ENCODE measurements at places on chromosomes 1 and 21.

DNA sequence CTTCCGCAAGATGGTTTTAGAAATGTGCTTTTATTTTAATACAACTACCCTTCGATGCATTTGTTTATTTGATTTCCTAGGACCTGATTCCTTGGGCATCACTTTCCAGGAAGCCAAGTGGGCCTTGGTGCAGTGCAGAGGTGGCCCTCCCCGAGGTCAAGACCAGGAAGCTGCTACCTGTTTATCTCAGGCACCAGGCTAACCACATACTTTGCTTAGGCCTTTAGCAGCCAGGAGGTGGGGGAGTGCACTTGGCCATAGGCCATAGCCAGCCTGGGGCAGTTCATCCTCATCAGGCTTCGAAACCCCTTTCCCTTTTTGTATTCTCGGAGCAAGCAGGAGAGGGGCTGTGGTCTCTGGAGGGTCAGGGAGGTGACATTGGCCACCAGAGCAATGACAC is 45.4 kb downstream of the SMYD2 start:
- no peak for DNase-seq

DNA sequence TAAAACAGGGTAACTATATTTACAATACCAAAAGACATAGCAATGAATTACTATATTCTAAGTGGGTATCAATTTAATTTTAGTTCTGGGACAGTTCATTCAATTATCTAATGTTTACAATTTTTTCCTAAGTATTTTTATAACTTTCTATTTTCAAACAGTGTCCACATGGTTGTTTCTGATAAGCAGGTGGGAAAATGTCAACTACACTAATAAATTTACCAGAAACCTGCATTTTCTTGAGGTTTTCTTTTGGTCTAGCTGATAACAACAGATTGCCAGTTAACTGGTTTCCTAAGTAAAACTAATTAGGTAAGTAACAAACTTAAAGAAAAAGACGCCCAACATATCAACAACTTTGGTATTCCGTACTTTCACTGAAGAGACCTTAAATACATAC is 84.9 kb upstream of the GFI1 start:
- DNase-seq, result no peak

- DNase-seq, result no peak
These were observed 309.0 kb downstream of the PTGER3 start for GRCh38 chr1:70738624-70739023.

GRCh38 chr1:8597455-8597854 is 220.0 kb downstream of the RERE start:
- DNase-seq, result no peak

DNA sequence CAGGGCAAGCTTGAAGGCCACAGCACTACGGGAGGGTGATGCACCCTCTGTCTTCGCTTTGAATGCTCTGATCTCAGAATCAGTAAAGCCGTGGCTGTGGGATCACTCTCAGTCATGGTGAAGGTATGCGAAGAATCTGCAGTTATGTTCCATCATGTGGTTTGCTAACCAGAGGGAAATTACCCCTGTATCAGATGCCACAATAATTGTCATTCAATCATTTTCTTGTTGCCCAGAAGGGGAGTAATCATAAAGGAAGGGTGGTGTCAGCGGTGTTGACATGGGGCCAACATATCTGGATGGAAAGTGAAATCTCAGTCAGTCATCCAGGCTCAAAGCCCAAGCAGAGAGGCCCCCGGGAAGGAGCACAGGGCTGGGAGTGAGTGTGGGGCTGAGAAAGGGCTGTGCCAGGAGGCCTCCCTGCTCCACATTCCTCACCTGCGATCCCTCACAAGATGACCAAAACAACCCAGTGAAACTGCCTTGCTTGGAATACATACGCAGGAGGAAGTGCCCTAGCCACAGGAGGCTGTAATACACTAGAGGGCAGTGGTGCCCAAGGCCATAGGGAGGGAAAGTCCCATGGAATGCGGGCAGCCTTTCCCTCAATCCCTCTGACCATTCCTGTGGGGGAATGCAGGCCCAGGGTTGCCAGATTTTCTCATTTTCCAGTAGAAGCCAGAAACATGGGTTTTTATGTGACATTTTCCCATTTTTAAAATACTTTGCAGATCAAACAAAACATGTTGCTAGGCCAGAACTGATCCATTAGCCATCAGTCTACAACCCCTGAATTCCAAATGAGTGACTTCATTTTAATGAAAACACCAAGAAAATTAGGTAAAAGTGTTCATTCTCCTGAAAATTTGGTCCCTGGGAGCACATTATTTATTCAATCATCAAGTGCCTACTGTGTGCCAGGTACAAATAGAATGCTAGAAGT is 95.7 kb upstream of the VANGL1 start:
- no peak for DNase-seq

GRCh38 chr1:184166485-184166884 is 115.0 kb downstream of the TSEN15 start:
- no peak for DNase-seq

GRCh38 chr1:203056012-203056411 is 29.7 kb downstream of the PPFIA4 start:
- DNase-seq, result no peak

DNA sequence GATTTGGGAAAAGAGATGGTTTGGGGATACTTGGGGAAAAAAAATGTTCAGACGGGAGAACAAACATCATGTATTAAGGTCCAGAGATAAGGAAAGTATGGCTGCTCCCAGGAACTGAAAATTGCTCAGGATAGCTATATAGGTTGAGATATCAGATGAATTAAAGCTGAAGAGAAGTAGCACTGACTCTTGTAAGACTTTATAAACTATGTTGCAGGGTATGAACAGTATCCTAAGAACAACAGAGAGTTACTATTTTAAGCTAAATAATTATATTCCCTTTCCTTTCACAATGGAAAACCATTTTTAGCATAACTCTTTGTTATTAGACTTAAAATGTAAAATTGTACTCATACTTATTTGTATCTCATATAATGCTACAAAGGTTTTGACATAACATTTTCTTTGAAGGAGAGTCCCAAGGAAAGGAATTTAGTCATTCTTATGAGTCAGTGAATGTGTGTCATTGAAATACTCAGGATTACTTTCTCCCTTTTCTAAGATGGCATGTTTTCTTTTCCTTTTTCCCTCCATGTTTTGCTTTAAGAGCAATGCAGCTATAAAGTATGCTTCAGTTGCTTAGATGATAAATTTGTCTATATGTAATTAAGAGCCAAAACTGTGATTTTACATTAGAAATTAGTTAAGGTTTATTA is 139.4 kb upstream of the KIAA1614 start:
- no peak for DNase-seq

- no peak for DNase-seq
These were observed 54.5 kb downstream of the BACE2 start for GRCh38 chr21:41222247-41223068.

GRCh38 chr1:21910558-21911204 is 26.4 kb downstream of the HSPG2 start:
- DNase-seq, result no peak

DNA sequence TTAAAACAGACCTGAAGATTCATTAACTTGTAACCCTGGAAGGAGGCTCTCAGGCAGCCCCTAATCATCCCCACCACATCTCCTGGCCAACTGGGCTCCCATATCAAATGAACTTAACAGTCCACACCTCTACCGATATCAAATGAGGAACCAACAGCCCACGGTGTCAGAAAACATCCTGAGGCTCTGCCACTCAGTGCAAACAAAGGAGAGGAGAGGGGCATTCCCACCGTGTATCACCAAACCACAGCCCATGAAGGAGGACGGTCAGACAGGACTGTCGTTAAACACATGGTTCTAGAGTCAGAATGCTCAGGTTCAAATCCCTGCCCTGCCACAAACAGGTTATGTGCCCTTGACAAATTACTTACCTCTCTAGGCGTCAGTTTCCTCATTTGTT is 52.5 kb downstream of the ERI3 start:
- DNase-seq, result no peak

- DNase-seq, result no peak
These were observed 1050.5 kb downstream of the TTLL7 start for GRCh38 chr1:82948386-82948785.

DNA sequence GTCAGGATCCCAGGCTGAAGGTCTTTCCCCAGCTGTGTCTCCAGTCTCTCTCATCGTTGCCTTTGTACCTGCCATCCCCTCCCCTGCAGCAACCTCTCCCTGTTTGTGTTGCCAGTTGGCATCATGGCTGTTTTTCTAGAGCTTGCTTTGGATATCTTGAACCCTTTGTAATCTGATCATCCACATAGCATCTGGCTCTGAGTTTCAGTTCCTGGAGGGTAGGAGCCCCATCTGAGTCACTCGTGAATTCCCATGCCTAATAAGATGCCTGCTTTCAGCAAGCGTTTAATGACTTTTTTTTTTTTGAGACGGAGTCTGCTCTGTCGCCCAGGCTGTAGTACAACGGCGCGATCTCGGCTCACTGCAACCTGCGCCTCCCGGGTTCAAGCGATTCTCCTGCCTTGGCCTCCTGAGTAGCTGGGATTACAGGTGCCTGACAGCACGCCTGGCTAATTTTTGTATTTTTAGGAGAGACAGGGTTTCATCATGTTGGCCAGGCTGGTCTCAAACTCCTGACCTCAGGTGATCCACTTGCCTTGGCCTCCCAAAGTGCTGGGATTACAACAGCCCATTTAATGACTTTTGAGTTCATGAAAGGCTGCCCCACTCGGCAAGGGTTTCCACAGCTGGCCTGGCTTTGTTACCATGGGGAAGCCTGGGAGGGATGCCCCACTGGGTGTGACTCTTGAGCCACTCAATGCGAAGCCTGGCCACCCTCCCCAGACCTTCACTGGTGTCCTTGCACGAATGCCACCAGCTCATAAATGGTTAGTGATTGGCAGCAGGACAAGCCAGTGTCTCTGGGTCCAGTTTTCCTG is 11.9 kb downstream of the ALPL start:
- DNase-seq, result no peak

DNA sequence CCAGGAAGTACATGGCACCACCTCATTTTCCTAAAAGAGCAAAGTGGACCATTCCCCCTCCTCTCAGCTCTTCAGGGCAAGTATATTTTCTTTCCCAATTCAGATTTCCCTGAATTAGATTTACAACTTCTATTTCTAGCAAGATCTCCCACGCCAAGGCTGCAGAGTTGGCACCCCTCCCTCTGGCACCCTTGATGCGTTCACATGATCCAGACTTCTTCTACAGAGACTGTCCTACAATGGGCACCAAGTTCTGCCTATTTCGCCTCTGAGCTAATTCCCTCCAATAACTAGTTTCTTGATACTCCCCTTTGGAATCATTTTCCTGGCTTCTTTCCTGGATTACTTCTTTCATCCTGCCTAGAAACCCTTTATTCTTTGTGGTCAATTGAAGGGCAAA is 122.0 kb downstream of the CDC7 start:
- DNase-seq, result no peak

DNA sequence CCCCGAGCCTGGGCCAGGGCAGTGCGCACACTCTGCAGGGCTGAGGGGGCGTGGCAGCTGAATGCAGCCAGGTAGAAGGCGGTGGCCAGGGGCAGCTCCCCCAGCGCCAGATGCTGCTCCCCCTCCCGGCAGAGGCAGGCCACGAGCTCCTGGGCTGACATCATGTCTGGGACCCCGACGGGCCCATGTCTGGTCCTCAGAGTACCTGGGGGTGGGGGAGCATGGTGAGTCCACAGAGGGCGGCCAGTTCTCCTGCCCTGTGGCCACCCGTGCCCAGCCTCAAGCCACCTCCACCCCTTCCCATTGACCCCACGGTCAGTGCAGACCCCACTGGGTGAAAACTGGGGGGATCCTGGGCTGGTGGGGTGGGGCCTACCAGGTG is 838 bp downstream of the TTC34 start:
- DNase-seq, result no peak

DNA sequence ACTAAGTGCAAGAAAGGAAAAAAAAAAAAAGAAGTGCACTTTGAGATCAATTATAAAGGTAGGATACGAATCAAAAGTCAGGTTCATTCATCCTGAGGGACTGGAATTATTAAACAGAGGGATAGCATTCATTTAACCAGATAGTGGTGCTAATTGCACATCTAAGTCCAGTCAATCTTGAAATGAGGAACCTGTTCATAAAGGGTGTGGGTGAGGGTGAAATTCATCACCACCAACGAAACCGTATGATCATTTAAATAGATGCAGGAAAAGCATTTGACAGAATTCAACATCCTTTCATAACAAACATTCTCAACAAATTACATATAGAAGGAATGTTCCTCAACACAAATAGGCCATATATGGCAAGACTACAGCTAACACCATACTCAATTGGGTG is 5.6 kb downstream of the CTSS start:
- DNase-seq, result no peak

GRCh38 chr21:43619344-43619743 is 39.9 kb downstream of the HSF2BP start:
- no peak for DNase-seq

All from effector memory CD8-positive, alpha-beta T cell (primary cell).